Left ventricle myocardium superior (tissue), 1 donor: ENCODE measurements at places on chromosomes 1 and 21. TPM values are rescaled to one million over a fixed set of nuclear protein-coding genes. Genes with fewer than 3 reads are reported as not detected.

DNA sequence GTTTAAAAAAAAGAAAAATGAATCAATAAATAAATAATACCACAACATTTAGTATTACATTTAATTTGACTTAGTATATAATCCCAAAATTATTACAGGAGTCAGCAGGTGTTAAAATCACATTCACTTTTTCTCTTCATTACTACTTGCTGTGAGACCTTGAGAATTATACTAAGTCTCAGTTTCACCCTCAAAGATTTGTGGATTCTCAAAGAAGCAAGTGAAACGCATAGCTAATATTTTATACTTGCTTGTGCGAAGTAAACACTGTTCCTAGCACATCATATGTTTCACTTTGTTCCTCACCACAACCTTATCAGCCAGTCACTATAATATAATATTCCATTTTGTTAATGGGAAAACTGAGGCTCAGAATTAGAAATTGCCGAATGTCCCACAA is 4.0 kb downstream of the CLCA1 start:
- no peak for DNase-seq

GRCh38 chr21:45845063-45845769 is 136.4 kb upstream of the COL6A1 start:
- no peak for DNase-seq

- no peak for DNase-seq
Observed at GRCh38 chr1:119279456-119280381, 88.9 kb upstream of the HAO2 start.

- peak; percentile 64 for DNase-seq
Observed at GRCh38 chr1:225962440-225962975, 21.5 kb upstream of the LEFTY2 start.

- DNase-seq, result no peak
Observed at GRCh38 chr1:244451539-244451950, at the start of gene ADSS2. Gene ADSS2, minus strand, starts transcription at chr1:244451909. Its CDS starts 92 bp downstream, at chr1:244451817.

- peak; percentile 25 for DNase-seq
Observed at GRCh38 chr1:107750364-107750959, 214.5 kb downstream of the VAV3 start.

The IFFO2 gene
- total RNA-seq, result 5.0 TPM

The ACTN2 gene
- total RNA-seq, result 2,394 TPM

The ADORA3 gene
- total RNA-seq, result 4.1 TPM

The PTGER3 gene
- total RNA-seq, result 3.3 TPM

The KCNA3 gene
- total RNA-seq, result 0.47 TPM
